Naive thymus-derived CD4-positive, alpha-beta T cell (primary cell): ENCODE measurements at places on chromosomes 6 and 20. TPM values are rescaled to one million over a fixed set of nuclear protein-coding genes. Genes with fewer than 3 reads are reported as not detected.
A peak's percentile ranks its signal among the peaks of the same experiment; 100 is the strongest.

DNA sequence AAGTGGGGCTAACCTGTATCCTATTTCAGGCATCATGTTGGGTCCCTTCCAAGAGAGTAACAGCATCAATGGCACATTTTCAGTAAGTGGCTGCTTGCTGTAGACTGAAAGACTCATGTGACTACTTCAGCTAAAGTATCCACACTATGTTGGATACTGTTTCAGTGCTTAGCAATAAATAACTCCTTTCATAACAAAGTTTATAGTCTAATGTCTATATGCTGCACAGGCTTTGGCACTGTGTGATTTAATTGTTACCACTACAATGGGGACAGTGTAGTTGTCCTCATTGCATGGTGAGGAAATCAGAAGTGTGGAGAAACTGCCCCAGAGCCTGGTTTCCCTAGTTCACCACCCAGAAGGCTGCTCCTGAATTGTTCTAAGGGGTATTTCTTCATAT, 318.0 kb upstream of the PTCHD4 start:
- no peak overlapping the region for H3K4me3 ChIP-seq
- no peaks in the 10 kb centered on the region for H3K27me3 ChIP-seq
- DNase-seq = no peak
- no peaks in the 10 kb centered on the region for H3K36me3 ChIP-seq
- H3K27ac ChIP-seq = no peak overlapping the region

DNA sequence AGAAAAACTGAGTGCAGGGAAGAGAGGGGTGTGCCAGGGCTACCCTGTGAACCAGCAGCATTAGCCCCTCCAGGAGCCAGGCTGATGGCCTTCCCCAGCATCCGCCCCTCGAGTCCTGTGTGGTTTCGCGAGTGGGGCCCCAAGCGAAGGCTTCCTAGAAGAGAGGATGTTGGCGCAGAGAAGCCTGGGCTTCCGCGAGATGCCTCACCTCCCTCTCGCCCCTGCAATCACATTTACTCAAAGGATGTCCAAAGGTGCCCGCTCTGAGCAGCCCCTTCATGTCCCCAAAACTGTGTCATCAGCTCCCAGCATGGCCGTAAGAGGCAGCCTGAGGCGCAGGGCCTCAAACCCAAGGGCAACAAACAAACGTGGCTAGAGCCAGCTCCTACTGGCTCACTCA, 111.7 kb downstream of the PREX1 start:
- peak overlapping the region; percentile 31 for H3K4me3 ChIP-seq
- no peak overlapping the region for H3K27ac ChIP-seq
- no peaks in the 10 kb centered on the region for H3K36me3 ChIP-seq
- H3K4me1 ChIP-seq = peaks cover 86% of the 10 kb centered on the region
- no peaks in the 10 kb centered on the region for H3K27me3 ChIP-seq

DNA sequence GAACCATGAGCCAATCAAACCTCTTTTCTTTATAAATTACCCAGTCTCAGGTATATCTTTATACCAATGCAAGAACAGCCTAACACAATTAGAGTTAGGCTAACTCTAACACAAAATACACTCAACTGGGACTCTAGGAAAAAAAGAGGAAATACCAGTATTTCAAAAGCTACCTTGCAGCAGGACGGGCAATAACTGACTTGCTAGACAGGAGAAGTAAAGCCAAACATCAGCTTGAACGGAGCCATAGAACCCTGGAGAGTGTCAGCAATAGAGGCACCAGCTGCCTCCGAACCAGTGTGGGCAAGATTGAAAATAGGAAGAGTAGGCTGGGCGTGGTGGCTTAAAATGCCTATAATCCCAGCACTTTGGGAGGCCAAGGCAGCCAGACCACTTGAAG, 162.0 kb upstream of the SOX4 start:
- H3K36me3 ChIP-seq = no peaks in the 10 kb centered on the region
- no peaks in the 10 kb centered on the region for H3K27me3 ChIP-seq
- H3K27ac ChIP-seq = no peak overlapping the region
- H3K4me1 ChIP-seq = no peaks in the 10 kb centered on the region
- no peak for DNase-seq
- no peak overlapping the region for H3K4me3 ChIP-seq

GRCh38 chr6:161459008-161459615, 185.3 kb upstream of the AGPAT4 start:
- no peak overlapping the region for H3K4me3 ChIP-seq
- no peaks in the 10 kb centered on the region for H3K36me3 ChIP-seq
- no peak for DNase-seq
- H3K27ac ChIP-seq = no peak overlapping the region

DNA sequence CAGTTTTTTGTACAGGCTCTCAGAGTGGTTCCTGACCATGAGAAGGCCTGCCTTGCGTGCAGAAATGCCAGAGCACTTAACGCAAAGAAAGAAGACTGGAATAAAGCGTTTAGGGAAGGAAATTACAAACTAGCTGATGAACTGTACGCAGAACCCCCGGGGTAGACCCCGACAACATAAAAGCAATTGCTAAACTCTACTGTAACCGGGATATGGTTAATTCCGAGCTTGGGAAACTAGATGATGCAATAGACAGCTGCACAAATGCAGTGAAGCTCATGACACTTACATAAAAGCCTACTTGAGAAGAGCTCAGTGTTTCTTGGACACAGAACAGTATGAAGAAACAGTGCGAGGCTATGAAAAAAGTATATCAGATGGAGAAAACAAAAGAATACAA, 35.7 kb downstream of the CITED2 start:
- H3K27me3 ChIP-seq = no peaks in the 10 kb centered on the region
- no peak overlapping the region for H3K27ac ChIP-seq
- H3K4me3 ChIP-seq = no peak overlapping the region

GRCh38 chr6:45830441-45831139, 185.1 kb downstream of the CLIC5 start:
- no peaks in the 10 kb centered on the region for H3K36me3 ChIP-seq
- H3K4me3 ChIP-seq = peak overlapping the region; percentile 17
- H3K27ac ChIP-seq = no peak overlapping the region
- H3K4me1 ChIP-seq = peaks cover 5% of the 10 kb centered on the region

DNA sequence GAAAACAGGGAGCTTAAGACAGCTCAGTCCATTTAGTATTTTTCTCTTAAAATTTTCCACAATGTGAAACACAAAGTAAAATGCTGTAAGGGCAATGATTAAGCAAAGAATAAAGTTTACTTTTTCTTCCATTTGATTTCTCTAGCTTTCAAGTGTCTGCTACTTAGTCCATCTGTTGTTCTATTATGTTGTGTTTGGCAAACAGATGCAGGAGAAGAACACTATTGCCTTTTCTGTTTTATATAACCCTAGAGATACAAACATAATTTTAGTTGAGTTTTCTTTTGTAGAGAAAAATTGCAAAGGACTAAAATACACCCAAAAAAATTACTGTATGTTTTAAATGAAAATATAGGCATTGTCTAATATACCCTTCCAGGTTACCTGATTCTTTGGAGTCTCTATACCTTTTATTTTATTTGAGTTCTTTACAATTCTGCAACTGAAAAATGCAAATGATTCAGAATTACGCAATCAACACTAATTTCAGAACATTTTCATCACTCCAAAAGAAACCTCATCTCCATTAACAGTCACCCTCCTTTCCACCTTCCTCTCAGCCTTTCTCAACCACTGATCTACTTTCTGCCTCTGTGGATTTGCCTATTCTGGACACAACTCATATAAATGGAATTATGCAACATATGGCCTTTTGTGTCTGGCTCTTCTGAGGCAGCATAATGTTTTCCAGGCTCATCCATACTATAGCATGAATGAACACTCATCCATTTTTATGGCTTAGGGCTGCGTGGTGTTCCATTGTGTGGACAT, 96.9 kb downstream of the MKKS start:
- no peak overlapping the region for H3K4me3 ChIP-seq
- H3K27ac ChIP-seq = no peak overlapping the region

DNA sequence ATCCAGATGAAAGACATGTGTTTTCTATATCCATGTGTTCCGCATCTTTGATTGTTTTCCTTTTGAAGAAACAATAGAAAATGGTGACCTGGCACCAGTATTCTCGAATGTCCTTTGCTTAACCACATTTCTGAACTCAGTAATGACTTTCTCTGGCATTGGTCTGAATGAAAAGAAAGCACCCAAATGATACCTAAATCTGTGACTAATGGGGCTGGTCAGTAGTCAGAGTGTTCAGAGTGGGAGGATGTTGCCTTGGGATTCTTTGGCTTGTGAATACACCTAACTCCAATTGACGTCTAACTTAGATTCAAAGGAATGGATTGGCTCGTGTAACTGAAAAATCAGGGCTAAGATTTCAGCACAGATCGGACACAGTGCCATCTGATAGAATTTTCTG, 27.1 kb downstream of the PARD6B start:
- no peaks in the 10 kb centered on the region for H3K27me3 ChIP-seq
- no peak for DNase-seq
- no peaks in the 10 kb centered on the region for H3K4me1 ChIP-seq
- H3K4me3 ChIP-seq = no peak overlapping the region
- H3K36me3 ChIP-seq = no peaks in the 10 kb centered on the region

GRCh38 chr6:1958257-1958656, 287.1 kb downstream of the GMDS start:
- no peak overlapping the region for H3K27ac ChIP-seq
- H3K4me1 ChIP-seq = no peaks in the 10 kb centered on the region
- no peaks in the 10 kb centered on the region for H3K36me3 ChIP-seq
- H3K27me3 ChIP-seq = no peaks in the 10 kb centered on the region

DNA sequence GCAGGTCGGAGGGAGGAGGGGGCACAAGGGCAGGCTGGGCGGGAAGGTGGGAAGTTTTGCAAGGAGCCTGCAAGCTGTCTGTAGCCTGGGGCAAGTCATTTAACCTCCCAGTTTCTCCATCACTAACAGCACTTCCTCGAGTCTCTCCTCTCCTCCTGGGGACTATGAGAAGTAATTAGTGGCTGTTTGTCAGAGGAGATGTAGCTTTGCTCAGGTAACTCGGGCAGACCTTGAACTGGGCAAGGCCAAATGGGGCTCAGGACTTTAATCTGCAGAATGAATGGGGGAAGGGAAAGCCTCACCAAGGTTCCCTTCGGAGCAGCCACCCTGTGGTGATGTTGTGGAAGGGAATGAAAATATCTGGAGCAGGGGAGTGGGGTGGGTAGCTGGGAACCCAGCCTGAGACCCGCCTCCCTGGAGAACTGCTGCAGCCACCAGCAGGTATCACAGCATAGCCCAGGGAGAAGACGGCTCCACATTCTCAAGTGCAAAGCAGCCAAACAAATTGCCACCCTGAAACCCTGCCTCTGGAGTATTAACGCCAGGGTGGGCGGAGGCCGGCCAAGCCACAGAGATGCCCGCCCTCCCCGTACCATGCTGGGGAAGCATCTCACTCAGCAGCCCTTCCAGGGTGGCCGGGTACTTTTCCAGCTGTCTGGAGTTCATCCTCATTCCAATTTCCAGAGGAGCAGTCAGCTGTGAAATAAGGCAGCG, 6.1 kb upstream of the LEMD2 start:
- no peak overlapping the region for H3K27ac ChIP-seq
- no peaks in the 10 kb centered on the region for H3K36me3 ChIP-seq
- DNase-seq = no peak

GRCh38 chr6:31354158-31354863, 2.7 kb downstream of the HLA-B start:
- H3K27me3 ChIP-seq = no peaks in the 10 kb centered on the region
- H3K27ac ChIP-seq = peak overlapping the region; percentile 100
- peak; percentile 16 for DNase-seq

GRCh38 chr6:57173886-57174510, 1.9 kb downstream of the BAG2 start:
- no peak for DNase-seq
- peak overlapping the region; percentile 57 for H3K4me3 ChIP-seq
- H3K27me3 ChIP-seq = no peaks in the 10 kb centered on the region
- peaks cover 12% of the 10 kb centered on the region for H3K4me1 ChIP-seq

DNA sequence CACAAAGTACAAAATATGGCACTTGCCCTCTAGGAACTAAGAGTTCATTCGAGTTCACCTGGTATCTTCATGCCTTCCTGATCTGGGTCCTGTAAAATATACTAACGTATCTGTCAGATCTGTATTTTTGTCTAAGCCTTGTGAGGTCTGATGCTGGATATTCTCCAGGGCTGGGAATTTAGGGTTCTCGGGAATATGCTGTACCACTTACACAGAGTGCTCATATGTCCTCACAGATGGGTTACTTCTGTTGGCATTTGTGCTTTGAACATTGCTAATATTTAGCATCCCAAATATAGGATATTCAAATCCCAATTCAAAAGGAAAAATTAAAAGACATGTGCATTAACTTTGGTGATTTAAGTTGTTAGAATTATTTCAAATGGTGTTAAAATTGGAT, 122.0 kb downstream of the DNAH8 start:
- H3K27me3 ChIP-seq = no peaks in the 10 kb centered on the region
- no peak for DNase-seq

DNA sequence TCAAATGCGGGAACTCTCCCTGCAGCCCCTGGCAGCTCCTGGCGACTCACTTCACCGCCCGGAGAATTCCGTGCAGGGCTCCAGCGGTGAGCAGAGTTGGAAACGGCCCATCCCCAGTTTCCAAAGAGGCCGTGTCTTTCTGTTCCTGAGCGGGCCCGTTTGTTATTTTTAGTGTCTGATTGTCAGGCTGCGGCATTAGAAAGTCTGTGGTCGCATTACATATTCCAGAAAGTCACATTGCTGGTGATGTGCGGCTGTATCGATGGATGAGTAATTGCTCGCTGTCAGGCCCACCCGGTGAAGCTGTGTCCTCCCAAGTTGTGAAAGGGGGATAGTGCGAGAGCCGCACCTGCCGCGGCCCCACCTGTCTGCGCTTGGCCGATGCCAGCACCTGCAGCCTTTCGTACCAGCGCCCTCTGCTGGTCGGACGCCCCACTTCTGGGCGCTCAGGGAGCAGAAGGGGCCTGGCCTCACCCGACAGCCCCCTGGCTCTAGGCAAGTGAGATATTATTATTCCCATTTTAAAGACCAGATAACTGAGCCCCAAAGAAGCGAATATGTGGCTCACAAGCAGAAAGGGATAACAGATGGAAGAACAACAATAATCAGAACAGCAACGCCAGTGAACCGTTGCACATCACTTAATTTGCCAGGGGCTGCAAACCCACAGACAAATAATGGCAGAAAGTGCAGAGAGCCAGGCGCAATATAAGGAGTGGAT, 244.9 kb downstream of the TSHZ2 start:
- H3K4me1 ChIP-seq = no peaks in the 10 kb centered on the region

TPBG gene
- polyA plus RNA-seq = not detected

ULBP1 gene
- not detected for polyA plus RNA-seq

C6orf52 gene
- polyA plus RNA-seq = 1.1 TPM

C20orf144 gene
- not detected for polyA plus RNA-seq

CALHM5 gene
- polyA plus RNA-seq = not detected

TDRD6 gene
- polyA plus RNA-seq = not detected

RIPPLY2 gene
- not detected for polyA plus RNA-seq

GJA1 gene
- polyA plus RNA-seq = not detected
